ENCODE measurements at places on chromosomes 5 and 9.
A peak's percentile ranks its signal among the peaks of the same experiment; 100 is the strongest.

DNA sequence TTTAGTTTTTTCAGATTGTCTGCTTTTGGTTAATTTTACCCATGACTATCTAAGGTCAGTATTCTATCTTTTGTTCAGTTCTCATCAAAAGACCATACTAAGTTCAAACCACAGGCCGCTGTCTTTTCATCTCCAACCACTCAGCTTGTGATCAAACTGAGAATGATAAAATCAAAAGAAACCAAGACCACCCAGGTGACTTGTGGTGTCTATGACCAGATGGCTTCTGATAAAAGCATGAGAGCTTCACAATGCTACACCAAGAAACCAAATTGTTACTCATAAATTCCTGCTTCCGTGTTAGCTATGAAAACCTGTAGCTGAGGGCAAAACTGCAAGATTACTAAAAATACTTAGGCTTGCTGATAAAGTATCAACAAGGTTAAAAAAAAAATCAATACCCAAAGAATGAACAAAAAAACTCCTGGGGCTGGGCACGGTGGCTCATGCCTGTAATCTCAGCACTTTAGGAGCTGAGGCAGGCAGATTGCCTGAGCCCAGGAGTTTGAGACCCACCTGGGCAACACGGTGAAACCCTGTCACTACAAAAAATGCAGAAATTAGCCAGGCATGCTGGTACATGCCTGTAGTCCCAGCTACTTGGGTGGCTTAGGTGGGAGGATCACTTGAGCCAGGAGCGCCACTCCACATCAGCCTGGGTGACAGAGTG, 25.8 kb upstream of the GPX8 start:
- DNase-seq, result no peak

DNA sequence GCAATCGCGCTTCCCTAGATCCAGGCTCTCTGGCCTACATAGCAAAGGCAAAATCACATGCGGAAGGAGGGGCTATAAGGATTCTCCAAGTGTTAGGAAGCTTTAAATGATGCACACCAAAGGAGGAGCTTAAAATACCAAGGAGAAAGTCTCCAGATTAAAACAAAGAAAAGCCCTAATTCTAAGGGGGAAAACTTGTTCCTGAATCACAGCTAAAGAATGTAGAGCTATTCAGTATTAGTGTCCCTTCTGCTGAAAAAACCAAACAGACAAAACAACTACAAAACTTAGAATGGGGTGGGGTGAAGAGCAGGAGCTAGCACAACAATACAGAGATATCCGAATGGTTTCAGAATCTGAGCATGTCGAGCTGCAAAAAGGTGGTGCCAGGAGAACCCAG, 213.7 kb downstream of the DCP2 start:
- DNase-seq, result no peak

GRCh38 chr5:149015126-149015525, 47.7 kb downstream of the SH3TC2 start:
- DNase-seq, result no peak

- no peak for DNase-seq
Measured at GRCh38 chr5:2190549-2190948, 307.8 kb upstream of the IRX4 start.

DNA sequence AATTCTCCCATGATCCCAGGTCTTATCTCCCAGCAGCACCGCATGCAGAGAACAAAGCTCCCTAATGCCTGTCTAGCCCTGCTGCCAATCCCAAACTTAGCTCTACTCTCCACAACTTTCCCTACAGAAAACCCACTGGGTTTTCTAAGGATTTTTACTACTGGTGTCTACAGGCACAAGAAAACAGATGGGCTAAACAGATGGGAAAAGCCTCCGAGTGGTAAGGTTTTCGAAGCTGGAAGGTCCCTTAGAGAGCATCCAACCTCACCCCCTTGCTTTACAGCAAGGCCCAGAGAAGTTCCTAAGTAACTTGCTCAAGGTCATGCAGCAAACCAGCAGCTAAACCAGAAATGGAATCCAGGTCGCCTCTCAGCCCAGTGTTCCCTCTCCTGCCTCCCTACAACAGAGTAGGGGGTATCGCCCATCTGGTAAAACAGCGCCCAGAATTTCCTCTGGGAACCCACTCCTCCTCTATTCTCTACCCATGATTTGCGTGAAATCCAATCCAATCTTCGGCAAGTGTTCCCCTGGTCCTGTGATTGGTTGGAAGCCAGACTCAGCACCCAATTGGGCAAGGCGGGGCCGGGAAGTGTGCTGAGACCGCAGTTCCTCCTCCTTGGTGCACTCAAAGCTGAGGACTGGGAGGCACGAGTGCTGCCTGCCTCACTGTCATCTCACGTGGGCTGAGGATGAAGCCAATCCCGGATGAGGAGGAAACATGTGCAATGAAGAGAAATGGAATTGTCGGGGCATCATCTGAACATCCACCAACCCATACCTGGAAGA, 20.8 kb downstream of the CPLX2 start:
- DNase-seq, result no peak

DNA sequence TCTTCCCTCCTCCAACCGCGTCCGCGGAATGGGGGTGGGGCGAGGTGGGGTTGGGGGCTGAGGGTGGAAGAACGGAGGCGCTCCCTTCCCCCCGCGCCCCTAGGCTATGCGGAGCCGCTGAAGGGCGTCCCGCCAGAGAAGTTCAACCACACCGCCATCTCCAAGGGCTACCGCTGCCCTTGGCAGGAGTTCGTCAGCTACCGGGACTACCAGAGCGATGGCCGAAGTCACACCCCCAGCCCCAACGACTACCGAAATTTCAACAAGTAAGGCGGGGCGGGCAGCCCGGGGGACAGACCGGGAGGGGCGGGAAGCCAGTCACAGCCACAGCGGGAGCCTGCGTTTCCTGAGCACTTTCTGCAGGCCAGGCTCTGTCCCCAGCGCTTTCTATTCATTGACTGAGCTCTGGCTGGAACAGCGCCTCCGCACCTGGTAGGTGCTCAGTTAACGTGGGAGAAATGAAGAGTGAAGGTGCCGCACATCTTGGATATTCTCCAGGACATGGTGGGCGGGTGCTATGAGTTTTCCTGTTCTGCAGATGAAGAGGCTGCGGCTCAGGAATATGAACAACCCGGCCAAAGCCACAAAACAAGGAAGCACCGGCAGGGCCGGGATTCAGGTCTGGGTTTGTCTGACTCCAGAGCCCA, 11.3 kb downstream of the MYOZ3 start:
- no peak for DNase-seq

GRCh38 chr5:91403438-91403837, 20.3 kb upstream of the ARRDC3 start:
- DNase-seq, result peak; percentile 90

DNA sequence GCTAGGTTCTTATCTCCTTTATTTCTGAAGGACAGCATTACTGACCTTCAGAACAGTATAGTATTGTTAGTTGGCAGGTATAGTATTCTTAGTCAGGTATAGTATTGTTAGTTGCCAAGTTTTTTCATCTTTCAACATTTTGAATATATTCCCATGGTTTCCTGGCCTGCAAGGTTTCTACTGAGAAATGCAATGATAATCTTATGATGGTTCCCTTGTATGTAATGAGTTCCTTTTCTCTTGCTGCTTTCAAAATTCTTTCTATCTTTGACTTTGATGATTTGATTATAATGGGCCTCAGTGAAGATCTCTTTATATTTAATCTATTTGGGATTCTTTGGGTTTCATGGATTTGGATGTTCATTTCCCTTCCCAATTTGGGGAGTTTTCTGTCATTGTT, 12.4 kb upstream of the HSDL2 start:
- no peak for DNase-seq

DNA sequence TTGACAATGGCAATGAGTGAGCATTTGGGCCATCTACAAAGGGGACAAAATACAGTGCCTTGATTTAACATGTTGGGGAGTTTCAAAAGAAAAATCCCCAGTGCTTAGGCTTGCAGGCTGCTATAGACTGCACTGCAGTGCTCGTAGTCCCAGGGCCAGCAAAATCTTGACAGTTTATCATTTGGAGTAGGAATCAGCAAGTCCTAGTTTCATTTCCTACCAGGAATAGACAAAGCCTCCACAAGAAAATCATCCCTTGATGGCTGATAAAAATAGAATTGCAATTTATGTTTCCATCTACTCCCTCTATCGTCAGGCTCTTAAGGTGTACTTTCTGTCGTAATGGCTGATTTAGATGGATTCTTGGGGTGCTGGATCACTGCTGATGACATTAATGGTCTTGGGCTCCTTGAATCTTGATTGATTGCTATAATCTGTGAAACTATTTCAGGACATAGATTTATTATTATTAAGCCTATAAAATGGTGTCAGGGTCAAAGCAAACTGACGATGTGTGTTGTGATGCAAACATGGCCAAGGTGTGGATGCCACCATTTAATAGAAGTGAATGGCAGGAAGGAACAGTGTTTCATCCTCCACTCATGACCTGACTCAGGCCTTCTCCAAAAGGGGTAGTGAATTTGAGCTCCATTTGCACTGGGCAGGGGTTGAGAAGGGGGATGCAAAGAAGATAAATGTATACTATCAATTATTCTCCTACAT, 171.7 kb downstream of the PIK3R1 start:
- no peak for DNase-seq

- peak; percentile 26 for DNase-seq
Measured at GRCh38 chr5:178236679-178237078, 4.1 kb upstream of the PHYKPL start.

- DNase-seq, result no peak
Measured at GRCh38 chr5:150621301-150621700, 19.2 kb upstream of the SYNPO start.

DNA sequence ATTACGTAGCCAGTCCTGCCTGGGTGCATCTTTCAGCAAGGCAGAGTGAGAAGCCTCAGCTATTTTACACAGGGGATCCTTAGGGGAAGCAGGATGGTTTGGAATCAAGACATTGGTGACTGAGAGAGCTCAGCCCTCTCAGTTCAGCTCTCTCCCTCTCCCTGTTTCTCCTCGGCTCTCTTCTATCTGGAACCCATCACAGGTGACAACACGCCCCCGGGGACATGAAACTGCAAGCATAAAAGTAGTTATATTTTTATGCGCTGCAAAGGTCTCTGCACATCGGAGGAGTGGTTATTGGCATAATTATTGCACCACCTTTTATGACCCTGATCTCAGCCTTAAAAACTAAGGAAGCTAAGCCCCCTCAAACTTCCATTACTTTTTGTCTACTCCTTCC, 14.2 kb downstream of the TMOD1 start:
- DNase-seq, result no peak

GRCh38 chr5:10439692-10440091, 2.0 kb upstream of the ROPN1L start:
- no peak for DNase-seq

GRCh38 chr5:94209774-94210355, 408.5 kb downstream of the KIAA0825 start:
- DNase-seq, result no peak

DNA sequence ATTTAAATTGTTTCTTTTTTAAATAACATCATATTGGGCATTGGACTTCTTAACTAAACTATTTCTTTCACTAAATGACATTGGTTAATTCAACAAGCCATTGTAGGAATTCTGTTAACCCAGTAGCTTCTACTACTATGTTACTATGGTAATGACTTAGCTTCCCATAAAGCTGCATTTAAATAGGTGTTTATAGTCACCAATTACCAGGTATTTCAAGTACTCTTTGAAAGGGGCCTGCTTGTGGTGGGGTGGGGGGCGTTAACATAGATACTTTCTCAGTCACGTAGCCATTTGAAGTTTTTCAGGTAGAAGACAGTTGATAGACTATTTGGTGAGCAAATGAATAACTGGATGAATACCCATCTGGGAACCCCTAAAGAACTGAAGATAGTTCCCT, 34.0 kb downstream of the PIK3R1 start:
- DNase-seq, result no peak

DNA sequence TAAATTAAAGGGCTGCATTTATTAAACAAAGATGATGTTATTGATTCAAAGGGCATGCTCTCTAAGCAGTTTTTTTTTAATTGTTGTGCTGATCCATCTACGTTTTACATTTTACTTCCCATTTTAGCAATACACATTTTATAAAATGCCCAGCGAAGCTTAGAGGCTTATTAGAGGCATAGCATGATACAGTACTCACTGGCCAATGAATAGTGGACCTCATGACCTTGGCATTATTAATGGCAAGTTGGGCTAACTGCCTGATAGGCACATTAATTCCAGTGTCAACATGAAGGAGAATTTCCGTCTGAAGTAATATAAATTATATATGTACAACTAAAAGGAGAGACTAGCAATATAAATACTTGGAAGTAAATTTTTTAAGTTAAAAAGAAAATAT, 837.2 kb downstream of the EFNA5 start:
- no peak for DNase-seq

- DNase-seq, result peak; percentile 3
Measured at GRCh38 chr5:92917044-92917443, 664.0 kb downstream of the NR2F1-AS1 start.

DNA sequence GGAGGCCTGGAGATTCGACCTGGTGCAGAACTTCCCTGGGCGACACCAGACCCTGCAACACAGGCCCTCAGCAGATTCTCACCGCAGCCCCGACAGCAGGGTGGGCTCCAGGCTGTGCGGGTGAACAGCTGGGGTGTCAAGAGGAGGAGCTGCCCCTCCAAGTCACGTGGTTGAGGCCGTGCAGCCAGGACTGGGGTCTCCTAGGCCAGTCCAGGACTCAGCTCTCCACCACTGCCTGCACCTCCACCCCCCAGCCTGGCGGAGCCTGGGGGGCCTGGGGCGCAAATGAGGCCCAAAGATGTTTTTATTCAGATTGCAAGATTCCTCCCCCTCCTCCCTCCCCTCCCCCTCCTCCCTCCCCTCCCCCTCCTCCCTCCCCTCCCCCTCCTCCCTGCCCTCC, 9.2 kb upstream of the AGPAT2 start:
- DNase-seq, result no peak

GRCh38 chr5:54862036-54862435, 123.4 kb downstream of the ESM1 start:
- no peak for DNase-seq

GRCh38 chr5:78791501-78792100, 143.0 kb upstream of the LHFPL2 start:
- DNase-seq, result no peak

DNA sequence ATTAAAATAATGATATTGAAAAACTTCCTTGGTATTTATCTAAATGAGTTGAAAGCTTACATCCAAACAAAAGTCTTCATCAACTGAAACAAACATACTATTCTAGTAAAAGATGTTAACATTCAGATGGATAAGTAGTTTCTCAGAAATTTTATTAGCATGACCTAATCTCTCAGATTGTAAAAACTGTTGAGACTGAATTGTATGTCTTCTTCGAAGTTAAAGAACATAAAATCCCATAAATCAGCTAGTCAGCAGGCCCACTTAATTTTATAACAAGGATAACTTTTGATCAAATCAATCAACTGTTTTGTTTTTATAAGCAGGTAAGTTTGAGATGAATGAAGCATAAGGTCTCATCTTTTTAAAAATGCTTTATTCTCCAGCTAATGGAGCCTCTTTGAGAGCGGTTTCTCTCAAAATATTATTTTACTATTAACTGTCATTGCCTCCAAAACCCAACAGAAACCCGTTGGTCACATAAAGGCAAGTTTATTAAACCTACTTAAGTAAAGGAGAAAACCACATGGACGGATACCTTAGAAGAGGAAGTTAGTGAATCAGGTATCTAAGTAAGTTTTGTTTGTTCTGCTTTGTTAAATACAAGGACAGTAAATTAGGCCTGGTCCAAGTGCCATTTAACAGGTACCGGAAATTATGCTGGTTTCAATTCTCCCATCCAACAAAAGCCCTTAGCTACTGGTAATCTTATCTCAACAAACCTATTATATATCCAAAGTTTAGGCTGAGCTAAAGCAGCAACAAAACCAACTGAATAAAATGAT, 457.0 kb downstream of the PDE4D start:
- DNase-seq, result no peak

- no peak for DNase-seq
Measured at GRCh38 chr5:175900157-175900556, 28.8 kb downstream of the CPLX2 start.
